Fibroblast of pulmonary artery (primary cell): ENCODE measurements at places on chromosomes 5 and 9.

DNA sequence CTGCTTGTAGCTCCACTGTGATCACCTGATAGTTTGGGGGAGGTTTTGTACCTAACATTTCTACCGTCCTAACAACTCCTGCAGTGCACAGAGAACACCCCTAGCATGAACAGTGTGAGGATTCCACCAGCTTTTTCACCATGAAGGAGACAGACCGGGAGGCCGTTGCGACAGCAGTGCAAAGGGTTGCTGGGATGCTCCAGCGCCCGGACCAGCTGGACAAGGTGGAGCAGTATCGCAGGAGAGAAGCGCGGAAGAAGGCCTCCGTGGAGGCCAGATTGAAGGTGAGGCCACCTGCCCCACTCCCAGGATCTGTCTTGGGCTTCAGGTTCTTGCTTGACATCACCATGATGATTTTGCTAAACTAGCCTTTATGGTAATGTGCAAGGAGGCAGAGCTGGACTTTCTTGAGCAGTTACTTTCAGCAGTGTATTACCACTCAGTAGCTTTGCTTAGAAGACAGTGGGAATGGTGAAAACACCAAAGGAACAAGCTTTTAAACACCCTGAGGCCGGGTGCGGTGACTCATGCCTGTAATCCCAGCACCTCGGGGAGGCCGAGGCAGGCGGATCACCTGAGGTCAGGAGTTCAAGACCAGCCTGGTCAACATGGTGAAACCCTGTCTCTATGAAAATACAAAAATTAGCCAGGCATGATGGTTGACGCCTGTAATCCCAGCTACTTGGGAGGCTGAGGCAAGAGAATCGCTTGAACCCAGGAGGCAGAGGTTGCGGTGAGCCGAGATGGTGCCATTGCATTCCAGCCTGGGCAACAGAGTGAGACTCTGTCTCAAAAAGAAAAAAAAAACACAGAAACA is 3.3 kb downstream of the EXOC3 start:
- DNase-seq, result no peak

- peak; percentile 85 for DNase-seq
These were observed 60.4 kb upstream of the CAST start for GRCh38 chr5:96601715-96602244.

DNA sequence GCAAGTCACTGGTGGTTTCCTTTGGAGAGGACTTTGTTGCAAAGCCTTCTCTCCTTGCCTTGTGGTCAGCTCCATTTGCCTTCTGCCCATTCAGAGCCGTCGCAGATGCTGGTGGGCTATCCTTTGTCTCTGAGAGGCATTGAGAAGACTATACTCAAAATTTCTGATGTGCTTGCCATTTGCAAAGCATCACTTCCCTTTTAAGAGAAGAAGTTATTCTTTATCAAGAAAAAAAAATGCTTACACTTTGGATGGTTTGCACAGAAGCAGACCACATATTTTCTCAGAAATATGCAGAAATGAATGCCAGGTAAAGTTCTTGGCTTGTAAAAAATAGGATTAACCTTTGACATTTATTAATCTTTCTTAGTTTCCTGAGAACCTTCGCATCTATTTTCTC is 195.8 kb upstream of the KLF4 start:
- no peak for DNase-seq

GRCh38 chr5:11955331-11955730 is 51.1 kb upstream of the CTNND2 start:
- DNase-seq, result no peak

GRCh38 chr5:25393957-25394356 is 749.2 kb upstream of the CDH10 start:
- DNase-seq, result no peak

GRCh38 chr9:73761905-73762304 is 610.2 kb downstream of the ANXA1 start:
- DNase-seq, result no peak

DNA sequence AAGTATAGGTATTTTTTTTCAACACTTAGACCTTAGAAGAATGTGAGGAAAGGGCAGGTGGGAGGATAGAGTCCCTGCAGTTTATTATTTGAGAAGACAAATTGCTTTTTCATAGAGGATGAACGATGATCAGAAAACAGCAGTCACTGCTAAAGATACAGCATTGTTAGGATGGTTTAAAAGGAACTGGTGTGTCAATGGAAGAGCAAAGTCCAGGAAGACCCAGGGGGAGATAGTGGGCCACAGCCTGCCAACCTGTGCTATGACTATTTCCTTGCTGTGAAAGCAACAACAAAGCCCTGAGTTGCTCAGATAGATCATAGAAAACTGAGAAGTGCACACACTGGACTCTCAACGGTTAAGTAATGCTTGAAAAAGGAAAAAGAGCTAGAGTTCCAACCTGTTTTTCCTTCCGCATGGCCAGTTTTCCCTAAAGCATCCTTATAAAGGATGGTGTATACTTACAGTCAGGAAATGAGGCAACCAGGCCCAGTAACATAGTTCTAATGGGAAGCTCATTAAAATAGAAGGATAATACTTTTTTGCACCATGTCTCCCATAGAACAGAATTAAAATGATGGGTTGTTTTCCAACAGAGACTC is 153.8 kb downstream of the CEMIP2 start:
- no peak for DNase-seq

DNA sequence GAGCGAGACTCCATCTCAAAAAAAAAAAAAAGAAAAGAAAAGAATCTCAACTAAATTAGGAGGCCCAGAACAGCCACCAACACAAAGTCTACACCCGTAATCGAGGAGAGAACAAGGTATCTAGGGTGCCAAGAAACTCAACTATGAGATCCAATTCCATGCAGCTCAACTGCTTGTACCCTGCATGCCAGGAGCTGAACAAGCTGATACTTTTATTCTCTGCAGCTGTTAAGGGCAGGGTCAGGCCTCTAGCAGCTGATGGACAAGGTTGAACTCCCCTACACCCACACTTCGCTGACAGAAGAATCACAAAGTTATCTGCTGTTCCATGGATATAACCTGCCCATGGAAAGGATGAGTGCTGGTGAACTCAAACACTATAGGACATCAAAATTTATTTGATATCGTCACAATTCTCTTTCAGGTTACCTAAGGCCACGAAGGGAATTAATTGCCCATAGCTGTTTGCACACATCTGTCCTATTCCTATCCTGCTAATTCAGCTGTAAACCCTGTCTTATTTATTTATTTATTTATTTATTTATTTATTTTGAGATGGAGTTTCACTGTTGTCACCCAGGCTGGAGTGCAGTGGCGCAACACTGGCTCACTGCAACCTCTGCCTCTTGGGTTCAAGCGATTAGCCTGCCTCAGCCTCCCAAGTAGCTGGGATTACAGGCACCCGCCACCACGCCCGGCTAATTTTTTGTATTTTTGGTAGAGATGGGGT is 20.7 kb downstream of the UBAP2 start:
- no peak for DNase-seq

DNA sequence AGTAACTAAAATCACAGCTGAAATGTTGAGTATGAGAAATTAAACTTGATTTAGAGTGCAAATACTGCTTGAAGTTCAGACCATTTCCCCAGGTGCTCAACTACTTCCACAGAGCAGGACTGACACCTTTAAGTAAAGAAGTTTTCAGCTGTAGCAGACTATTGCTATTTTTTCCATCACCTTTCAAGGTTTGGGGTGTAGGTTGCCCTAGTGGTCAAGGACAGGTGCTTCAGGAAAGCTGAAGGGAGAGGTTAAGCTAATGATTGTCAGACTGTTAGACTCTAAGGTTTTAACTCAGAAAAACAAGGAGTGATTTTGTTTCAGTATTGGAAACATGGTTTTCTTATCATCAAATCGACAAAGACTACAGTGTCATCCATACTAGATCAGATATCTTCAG is 162.1 kb downstream of the CCDC192 start:
- no peak for DNase-seq

- no peak for DNase-seq
These were observed 34.5 kb upstream of the SPARC start for GRCh38 chr5:151721087-151721646.
